Stimulated activated CD8-positive, alpha-beta memory T cell treated with anti-CD3 and anti-CD28 coated beads, Interleukin-4, amount 100 ng/mL, for 1 hour (primary cell): ENCODE measurements at places on chromosomes 1 and 21.

DNA sequence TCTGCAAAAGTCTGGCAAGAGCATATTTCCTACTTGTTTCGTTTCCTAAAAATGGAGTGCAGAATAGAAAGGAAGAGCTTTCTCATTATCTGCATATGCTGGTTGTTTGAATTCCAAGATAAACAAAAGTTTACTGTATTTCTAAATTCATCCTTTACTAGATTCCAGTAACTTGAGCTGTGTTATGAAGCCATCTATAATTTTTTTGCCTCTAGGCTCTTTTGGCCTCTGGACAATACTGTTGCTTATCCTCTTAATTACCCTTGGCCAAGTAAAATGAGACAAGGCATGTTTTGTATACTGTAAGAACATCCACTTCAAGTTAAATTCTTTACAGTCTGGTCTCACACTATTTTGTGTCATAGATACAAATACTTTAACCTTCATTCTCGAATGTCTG lies 45.6 kb upstream of the HFM1 start:
- DNase-seq: no peak

DNA sequence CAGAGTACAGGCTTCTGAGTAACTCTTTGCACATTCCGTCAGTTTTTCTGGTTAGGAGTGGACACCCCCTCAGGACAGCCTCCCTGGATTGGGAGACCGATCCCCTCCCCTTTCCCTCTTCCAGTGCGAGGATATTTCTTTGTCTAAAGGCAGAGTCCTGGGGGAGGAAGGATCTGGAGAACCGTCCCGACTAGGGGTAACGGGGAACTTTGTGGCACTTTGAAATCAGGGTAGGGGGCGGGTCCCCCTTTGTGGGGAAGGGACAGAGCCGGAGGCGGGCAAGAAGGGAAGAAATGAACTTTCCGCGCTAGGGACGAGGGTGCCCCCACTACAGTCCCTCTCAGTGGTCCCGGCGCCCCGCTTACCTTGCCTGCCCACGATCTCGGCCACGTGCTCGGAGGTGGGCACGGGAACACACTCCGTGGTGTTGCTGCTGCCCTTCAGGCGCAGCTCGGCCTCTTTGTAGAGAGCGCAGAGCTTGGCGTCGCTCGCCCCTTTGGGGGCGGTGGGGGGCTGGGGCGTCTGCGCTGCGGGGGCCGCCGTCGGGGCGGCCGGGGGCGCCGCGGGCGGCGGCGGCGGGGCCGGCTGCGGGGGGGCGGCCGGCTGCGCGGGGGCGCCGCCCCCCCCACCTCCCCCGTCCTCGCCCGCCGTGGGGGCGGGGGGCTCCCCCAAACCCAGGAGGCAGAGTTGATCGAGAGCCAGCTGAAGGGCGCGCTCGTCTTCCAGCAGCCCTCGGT lies 917 bp downstream of the MEX3A start:
- DNase-seq: no peak

DNA sequence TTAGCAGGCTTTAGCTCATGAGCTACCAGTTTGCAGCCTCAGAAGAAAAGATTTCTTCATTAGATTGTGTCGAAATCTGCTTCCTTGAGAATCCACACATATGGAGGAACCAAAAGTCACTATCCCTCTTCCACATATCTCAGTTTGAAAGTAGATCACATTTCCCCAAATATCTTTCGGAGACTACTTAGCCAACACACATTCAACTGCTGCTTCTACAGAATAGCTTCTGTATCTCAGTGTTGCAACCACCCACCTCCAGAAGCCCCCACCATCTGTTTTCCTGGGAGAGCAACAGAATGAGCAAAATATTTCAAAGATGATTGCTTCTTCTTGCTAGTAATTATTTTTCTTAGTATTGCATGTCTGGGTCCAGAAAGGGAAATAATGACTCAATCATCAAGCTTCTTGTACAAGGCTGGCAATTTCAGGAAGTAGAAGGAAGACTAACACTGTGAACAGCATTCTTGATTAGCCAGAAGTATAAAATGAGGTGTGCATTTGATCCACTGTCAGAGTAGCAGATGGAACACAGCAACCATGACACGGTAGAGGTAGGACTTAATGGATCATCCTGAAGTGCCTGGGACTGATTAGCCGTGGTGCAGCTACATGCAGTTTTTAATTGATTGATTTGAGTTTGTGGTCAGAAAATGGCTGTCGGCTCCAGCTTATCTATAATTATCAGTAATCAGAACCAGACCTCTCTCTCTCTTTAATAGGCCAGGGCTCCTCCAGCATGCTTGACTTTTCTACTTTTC lies 24.9 kb downstream of the ZC3H11B start:
- DNase-seq: no peak

DNA sequence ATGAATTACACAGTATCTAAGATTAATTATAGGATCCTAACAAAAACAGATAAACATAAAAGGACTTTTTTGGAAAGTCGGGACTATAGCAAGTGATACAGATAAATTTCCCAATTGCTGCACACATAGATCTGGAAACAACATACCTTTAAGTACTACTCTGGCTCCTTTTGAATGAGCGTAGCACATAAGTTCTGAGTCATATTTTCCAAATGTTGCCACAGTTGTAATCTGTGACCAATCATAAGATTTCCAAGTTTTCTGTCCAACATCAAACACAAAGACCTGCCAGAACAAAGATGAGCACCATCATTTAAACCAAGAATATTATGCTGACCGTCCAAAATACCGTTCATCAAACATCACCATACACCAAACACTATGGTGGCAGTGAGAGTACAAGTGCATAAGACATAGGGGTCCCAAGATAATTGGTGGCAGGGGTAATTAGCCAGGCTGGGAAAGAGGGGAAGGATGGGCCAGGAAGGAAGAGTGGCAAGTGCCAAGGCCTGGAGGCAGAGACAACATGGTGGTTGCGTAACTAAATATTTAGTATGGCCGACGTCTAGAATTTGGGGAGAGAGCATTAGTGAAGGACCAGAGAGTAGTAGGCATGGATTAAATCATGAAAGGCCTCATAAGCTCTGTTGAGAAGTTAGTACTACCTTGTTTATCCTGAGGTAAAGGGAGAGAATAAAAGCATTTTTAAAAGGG lies 3.6 kb downstream of the CTBS start:
- DNase-seq: no peak

DNA sequence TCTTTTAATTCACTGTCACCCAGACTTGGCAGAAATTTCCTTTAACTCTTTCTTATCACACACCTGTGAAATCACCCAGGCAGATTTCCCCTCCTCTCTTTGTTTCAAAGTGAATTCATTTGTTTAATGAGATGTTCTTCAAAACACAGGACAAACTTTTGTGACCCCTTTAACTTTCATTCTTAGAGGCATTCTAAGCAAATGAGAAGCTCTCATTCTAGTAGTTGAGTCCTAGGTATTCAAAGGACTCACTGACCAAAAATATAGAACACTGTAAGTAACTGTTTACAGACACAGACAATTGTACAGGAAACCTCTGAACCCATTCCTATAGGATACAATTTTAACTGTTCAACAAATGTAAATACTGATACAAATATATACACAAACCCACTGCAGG lies 16.9 kb downstream of the LRRC8C start:
- no peak for DNase-seq

GRCh38 chr1:217911908-217912307 lies 280.8 kb downstream of the SPATA17 start:
- DNase-seq: no peak

- no peak for DNase-seq
Observed at GRCh38 chr21:42913476-42913875, 12.0 kb downstream of the ERVH48-1 start.

- DNase-seq: no peak
Observed at GRCh38 chr1:192732787-192733186, 76.1 kb upstream of the RGS2 start.
